ENCODE measurements at places on chromosomes 7 and 10.

- DNase-seq, result no peak
Observed at GRCh38 chr7:139829775-139830117, 682 bp downstream of the TBXAS1 start.

- peak; percentile 41 for DNase-seq
Observed at GRCh38 chr7:108263425-108263824, 133.3 kb upstream of the LAMB4 start.

DNA sequence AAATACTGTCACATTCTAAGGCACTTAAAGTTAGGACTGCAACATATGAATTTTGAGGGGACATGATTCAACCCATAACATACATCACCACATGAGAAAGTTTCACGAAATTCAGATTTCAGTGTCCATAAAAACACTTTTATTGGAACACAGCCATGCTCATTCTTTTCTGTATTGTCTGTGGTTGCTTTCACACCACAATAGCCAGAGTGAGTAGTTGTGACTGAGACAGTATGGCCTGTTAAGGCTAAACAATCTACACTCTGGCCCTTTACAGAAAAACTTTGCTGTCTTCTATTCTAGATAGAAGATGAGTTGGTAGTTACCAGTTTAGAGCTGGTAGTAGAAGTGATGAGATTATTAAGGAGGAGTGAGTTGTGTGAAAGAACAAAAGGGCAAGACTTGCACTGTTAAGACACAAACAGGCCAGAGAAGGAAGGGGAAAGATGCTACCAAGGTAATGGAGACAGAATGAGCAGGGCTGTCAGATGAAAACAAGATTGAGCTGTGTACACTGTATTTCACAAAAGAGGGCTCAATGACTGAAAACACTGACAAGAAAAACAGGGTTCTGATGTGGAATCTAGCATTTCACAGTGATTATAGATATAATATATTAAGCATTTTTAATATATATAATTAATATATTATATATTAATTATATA, 108.6 kb downstream of the PPP1R3A start:
- no peak for DNase-seq

DNA sequence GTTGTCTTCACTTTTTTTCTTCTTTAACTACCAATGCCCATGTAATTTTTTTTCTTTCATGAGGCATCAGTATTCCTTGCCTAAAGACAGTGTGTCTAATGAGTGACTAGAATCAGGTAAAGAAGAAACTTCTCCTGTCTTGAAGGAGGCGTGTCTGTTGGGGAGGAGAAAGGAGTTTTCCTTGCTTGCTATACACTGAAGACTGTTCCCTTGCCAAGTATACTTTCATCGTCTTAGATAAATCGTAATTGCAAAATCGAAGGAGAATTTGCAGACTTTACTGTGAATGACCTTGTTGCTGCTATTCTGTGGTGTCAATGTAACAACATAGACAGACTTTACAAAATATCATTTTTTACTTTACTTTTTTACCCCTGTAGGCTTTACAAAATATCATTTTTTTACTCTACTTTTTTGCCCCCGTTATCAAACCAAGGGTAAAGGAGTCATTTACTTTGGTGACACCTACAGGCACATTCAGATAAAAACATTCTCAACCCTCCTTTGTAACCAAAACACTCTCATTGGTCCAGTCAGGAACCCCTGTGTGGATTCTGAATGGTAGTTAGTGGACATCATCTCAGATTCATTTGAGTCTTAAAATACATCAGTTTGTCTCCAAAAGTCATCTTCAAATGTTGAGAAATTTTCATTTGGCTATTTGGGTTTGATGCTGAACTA, 232.4 kb downstream of the AHR start:
- DNase-seq, result peak; percentile 31

DNA sequence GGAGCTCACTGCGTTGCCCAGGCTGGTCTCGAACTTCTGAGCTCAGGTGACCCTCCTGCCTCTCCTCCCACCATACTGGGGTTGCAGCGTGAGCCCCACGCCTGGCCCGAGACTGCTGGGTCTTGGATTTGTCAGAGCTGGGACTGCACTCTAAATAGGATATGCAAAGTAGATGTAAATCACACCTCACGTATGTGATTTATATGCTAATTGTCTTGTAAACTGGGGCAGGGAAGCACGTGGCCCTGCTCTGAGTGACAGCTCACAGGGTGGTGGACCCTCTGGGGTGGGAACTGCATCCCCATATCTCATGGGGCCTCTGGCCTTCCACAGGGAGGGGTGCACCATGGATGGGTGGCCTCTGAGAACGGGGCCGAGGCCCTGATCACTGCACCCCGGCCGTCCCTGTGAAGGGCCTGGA, 34.1 kb downstream of the GET4 start:
- no peak for DNase-seq

- DNase-seq, result no peak
Observed at GRCh38 chr7:41098846-41099245, 604.0 kb downstream of the INHBA start.

DNA sequence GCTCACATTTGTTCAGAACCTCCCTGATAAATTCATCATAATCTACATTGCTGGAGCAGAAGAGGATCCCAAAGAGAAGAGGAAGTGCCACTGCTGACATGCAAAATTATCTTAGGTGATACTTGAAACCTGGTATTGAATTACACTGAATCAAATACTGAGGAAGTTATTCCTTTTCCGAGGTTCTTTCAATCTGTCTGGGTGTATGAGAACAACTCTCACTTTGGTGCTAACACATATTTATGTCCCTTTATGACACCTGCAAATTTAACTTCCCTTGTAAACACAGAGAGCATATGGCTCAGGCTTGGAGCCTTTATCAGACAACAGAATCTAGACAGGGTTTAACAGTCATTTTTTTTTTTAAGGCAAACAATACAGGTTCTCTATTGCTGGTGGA, 131.4 kb downstream of the SRPK2 start:
- no peak for DNase-seq

DNA sequence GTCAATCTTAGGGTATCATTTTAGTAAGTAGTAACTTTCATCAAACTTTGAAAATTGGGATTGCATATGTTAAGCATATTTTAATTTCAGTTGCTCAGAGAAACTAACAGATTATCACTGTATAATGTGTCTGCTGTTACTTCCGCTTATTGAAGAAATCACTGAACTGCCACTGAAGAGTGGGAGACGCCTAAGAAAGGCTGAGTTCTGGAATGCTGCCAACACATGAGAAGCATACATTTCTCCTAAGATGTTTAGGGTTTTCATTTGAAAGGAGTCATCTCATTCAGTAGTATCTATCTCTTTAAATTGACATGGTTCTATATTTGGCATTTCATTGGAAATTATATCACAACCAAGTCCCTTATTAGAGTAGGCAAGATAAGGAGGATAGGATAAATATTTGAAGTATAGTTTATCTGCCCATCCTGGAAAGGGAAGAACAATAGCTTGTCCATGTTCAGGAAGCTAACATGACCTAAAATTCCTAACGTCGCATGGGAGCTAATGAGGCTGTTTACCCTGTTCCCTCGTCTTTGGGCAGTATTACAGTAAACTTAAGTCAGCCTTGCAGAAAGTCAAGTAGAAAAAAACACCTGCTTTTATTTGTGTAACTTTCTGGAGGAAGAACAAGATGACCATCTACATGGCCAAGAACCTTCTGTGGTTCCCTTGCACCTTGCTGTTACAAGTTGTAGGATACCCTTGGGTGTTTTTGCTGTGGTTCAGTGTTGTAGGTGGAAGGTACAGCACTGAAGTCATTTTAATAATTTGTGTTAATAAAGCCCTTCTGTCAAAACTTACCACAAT, 67.3 kb downstream of the NHLRC2 start:
- no peak for DNase-seq

- no peak for DNase-seq
Observed at GRCh38 chr10:47040681-47041080, 129.5 kb downstream of the PTPN20 start.

- DNase-seq, result no peak
Observed at GRCh38 chr7:67470256-67470751, 473.7 kb downstream of the TYW1 start.

GRCh38 chr10:97904018-97904381, 54.4 kb downstream of the GOLGA7B start:
- DNase-seq, result no peak

GRCh38 chr7:260441-261281, 29.3 kb upstream of the FOXL3 start:
- DNase-seq, result no peak

- no peak for DNase-seq
Observed at GRCh38 chr10:8060010-8060703, 5.7 kb downstream of the GATA3 start.

DNA sequence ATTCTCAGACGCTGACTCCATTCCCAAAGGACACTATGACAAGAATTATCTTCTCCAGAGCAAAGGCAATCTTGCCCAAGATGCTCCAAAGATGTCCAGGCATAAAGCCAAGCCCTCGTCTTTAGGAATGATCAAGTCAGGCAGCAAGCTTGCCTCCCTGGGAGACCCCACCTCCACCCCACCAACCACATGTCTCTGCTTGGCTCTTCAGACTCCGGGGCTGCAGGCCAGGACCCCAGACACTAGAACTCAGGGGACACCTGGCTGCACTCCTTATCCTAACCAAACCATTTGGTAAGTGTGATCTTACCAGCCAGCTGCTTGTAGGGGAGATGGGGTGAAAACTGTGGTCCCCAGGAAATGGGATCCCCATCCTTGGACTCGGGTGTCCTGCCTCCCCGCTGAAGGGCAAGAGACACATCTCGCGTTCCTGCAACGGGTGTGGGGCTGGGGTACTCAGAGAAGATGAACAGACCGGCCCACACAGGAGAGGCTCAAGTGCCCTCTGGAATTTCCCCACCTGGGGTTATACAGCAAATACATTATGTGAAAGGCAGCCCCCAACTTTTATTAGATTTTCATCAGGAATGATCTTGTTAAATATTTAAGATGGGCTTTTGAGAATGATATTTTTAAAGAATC, 55.7 kb downstream of the INSIG1 start:
- no peak for DNase-seq

DNA sequence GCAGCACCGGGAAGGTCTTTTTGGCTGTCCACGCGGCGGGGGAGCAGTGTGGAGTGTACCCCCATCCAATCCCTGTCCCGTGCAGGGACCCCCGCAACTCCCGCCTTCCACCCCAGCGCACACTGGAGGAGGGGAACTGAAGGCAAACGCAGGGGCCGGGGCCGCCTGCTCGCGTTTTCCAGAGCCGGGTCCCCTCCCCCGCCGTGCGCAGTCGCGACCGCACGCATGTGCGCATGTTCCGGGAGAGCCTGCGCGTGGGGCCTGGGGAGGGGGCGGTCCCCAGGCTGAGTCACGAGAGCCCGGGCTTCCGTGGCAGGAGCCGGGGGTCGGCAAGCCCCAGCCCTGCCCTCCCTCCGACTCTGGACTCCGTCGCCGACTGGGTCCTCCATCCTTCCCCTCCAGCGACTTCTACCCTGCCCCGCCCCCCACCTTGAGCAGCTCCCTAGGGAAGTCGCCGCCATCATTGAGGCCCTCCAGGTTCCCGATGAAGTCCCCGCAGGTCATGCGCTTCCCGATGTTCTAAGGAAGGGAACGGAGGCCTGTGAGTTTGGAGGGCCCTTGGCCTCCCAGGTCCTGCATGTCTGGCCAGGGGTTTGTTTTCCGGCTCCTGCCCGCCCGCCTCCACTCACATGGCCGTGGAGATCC, 8.0 kb downstream of the PSD start:
- DNase-seq, result no peak

- no peak for DNase-seq
Observed at GRCh38 chr10:22931948-22932347, 4.1 kb downstream of the ARMC3 start.

- DNase-seq, result no peak
Observed at GRCh38 chr7:28332046-28332445, 80.3 kb upstream of the CREB5 start.

GRCh38 chr10:100858261-100858660, 54.5 kb upstream of the SLF2 start:
- no peak for DNase-seq

DNA sequence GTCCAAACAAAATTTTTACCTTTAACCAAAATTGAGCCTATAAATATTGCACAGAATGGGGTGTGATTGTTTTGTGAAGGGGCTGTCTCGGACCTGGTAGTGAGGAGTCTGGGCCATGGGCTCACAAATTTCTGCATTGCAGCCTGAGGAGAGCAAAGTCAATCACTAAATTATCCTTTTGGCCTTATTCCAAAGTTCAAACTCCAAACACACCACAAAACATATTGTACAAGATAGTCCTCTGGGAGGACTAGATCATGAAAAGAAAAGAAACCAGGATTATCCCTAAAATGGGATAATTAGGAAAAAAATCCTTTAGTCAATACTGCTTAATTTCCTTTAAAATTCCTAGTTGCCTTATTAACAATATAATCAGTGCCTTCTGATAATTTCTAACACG, 115.5 kb downstream of the BUB3 start:
- DNase-seq, result no peak

GRCh38 chr10:95790982-95791381, 35.0 kb downstream of the ENTPD1 start:
- no peak for DNase-seq

- no peak for DNase-seq
Observed at GRCh38 chr7:100466653-100467605, 2.9 kb upstream of the SPACDR start.

GRCh38 chr10:11687779-11688447, 54.3 kb upstream of the ECHDC3 start:
- DNase-seq, result no peak

GRCh38 chr10:43396061-43396927, 12.7 kb downstream of the HNRNPF start:
- peak; percentile 95 for DNase-seq

DNA sequence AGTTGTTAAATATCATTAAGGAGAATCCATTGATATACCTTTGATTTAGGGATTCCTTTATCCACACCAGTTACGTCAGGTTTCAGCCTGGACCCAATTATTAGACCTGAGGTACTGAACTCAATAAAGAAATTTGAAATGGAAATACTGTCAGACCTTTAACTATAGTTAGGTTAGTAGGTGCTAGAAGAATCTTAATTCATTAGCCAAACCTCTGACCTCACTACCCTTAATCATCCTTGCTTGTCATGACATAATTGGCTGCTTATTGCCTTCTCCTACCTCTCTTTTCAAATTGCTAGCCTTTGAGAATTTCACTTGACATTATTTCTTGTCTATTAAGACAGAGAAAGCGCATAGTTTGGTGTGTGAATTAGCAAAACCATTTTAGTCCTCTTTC, 27.1 kb downstream of the SMNDC1 start:
- no peak for DNase-seq

DNA sequence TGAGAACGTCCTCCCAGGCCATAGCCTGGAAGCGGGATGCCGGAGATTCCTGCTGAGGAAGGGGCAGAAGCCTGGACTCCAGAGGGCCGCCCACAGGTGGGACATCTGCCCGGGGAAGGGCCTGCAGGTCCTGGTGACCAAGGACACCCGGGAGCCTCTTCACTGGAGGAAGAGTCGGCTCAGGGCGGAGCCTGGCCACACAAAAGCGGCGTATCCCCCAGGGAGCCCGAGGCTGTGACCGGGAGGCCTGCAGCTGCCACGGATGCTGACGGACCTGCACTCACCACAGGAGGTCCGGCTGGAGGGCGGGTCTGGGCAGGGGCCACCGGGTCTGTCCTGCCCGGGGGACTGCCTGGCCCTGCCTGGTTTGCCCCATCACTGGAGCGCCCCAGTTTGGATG, 15.5 kb upstream of the ADGRA1 start:
- DNase-seq, result no peak

All from D341Med (cell line).